ENCODE measurements at places on chromosomes 4 and X.
A peak's percentile ranks its signal among the peaks of the same experiment; 100 is the strongest.

- DNase-seq: no peak
Observed at GRCh38 chrX:142891046-142891445, 134.7 kb upstream of the SPANXN4 start.

- DNase-seq: no peak
Observed at GRCh38 chr4:23697001-23697528, 192.8 kb downstream of the PPARGC1A start.

DNA sequence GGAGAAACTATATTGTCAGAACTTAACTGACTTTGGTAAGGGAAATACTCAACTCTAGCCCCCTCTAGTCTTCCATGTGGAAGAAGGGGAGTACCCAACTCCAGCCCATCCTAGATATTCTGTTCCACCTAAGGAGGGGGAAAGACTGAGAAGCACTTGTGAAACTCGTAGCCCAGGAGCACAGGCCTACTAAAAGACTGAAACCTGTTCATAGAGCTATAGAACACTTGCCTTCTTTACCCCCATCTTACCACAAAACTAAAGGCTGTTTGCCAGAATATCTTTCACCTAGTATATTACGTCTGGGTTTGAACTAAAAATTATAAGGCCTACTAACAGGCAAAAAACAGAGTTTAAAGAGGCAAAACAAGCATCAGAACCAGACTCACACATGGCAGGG, 15.5 kb downstream of the CLDN22 start:
- no peak for DNase-seq

DNA sequence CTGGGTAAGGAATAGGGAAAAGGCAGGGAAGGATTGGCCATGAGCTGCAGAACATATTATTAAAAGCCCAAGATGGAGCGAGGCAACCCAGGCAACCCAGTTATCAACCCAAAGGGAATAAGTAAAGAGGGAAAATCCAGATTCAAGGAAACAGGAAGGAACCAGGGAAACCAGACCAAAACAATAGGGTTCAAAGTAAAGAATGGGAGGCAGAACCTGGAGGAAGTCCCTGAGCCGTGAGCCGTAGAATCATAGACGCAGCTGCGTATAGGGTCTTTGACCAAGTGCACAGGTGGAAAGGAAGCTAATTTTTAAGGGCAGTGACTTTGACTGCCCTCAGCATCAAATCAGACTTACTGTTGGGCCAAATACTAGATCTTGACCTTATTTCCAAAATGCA, 98.5 kb upstream of the SRD5A3 start:
- no peak for DNase-seq

- DNase-seq: no peak
Observed at GRCh38 chr4:13476915-13477314, 7.2 kb downstream of the RAB28 start.

DNA sequence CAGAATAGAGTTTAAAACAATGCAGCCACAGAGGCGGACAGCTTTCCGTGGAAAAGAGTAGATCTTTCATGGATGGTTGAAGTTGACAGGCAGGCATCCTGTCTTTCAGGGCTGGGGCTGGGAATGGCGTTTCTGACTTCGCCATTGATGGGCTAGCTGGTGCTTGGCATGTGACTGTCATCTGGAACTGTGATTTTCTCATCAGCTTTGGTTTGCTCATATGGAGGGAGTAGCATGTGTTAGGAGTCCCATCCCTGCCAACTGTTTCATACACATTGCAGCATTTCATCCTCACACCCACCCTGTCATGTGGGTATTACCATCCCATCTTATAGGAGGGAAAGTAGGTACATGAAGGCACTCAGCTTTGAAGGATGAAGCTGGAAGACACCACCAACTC, 49.2 kb upstream of the STX18 start:
- no peak for DNase-seq

GRCh38 chr4:140091305-140091704, 62.7 kb downstream of the MAML3 start:
- peak; percentile 77 for DNase-seq

GRCh38 chr4:57320217-57320616, 210.0 kb upstream of the IGFBP7 start:
- no peak for DNase-seq

- DNase-seq: no peak
Observed at GRCh38 chrX:139949703-139950102, 15.6 kb downstream of the CXorf66 start.

GRCh38 chr4:182252220-182252619, 9.0 kb downstream of the TENM3 start:
- no peak for DNase-seq

GRCh38 chrX:144798972-144799371, 448.3 kb upstream of the SPANXN1 start:
- no peak for DNase-seq

Measured in suppressor macrophage treated with lipopolysaccharide for 1 hour (primary cell).